Fibroblast of skin of abdomen (primary cell): ENCODE measurements at places on chromosomes 12 and 14.

- peak; percentile 42 for DNase-seq
Measured at GRCh38 chr12:68479896-68480291, 130.8 kb upstream of the RAP1B start.

- DNase-seq: peak; percentile 59
Measured at GRCh38 chr12:43291516-43291915, 260.5 kb downstream of the ADAMTS20 start.

GRCh38 chr14:58082491-58083098 is 69.4 kb downstream of the ARMH4 start:
- peak; percentile 92 for DNase-seq

GRCh38 chr14:55614304-55614703 is 34.3 kb downstream of the KTN1 start:
- DNase-seq: no peak

DNA sequence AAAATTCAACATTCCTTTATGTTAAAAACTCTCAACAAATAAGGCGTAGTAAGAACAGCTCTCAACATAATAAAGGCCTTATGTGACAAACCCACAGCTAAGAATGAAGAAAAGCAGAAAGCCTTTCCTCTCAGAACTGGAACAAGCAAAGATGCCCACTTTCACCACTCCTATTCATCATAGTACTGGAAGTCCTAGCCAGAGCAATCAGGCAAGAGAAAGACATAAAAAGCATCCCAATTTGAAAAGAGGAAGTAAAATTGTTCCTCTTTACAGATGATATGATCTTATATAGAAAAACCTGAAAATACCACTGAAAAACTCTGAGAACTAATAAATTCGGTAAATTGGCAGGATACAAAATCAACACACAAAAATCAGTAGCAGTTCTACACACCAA is 52.1 kb downstream of the STON2 start:
- no peak for DNase-seq

DNA sequence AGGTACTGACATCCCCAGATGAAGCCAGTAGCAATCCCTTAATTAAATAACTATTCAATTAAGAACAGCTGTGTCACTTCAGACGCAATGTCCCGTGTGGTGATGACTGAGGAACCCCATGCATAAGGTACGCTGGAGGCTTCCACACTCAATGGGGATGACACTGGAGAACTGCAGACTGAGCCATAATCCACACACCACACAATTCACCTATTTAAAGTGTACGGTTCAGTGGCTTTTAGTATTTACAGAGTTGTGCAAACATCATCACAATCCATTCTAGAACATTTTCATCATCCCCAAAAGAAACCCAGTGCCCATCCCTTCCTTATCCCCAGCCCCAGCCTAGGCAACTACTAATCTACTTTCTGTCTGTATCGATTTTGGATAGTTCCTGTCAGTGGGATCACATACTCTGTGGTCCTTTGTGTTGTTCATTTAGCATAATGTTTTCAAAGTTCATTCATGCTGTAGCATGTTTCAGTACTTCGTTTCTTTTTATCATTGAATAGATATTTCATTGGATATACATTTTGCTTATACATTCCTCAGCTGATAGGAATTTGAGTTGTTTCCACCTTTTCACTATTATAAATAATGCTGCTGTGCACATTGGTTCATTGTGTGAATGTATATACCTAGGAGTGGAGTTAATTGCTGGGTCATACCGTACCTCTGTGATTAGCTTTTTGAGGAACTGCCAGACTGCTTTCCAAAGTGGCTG is 61.1 kb downstream of the NINJ2 start:
- no peak for DNase-seq

DNA sequence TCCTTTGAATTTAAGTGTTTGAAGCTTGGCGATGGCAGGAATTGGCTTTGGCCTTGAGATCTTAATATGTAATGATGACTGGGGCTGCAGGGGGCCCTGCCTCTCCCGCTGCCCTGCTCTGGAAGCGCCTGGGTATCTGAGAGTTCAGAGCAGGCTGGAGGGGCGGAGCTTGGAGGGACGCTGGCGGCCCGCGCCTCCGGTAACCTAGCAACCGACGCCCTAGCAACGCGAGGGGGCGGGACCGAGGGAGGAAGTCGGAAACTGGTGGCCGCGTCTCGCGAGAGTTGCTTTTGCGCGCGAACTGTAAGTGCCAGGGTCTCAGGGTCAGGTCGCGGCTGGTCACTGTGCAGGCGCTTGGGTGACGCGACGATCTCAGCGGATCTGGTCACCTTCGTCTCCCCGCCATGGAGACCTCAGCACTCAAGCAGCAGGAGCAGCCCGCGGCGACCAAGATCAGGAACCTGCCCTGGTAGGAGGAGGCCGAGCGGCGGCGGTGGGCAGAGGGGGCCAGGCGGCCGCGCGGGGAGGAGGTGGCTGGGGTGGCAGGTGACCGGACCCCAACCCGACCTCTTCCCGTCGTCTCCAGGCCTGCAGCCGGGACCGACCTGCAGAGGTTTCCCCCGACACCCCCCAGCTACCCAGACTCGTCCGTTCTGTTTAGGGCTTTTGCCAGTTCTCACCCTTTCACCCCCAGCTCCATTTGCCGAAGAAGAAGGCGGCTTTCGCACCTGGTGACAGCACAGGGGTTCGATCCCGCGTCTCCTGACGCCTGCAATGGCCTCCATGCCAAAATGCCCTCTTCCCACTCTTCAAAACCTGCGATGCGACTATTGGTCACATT is at the start of gene RFC5:
TSS of gene RFC5 (plus strand) at position 280 of the 841 bp plus-strand sequence. CDS start at position 405, 125 bp downstream.
- peak; percentile 97 for DNase-seq

- DNase-seq: peak; percentile 93
Measured at GRCh38 chr12:6540181-6540877, 6.0 kb downstream of the GAPDH start.

DNA sequence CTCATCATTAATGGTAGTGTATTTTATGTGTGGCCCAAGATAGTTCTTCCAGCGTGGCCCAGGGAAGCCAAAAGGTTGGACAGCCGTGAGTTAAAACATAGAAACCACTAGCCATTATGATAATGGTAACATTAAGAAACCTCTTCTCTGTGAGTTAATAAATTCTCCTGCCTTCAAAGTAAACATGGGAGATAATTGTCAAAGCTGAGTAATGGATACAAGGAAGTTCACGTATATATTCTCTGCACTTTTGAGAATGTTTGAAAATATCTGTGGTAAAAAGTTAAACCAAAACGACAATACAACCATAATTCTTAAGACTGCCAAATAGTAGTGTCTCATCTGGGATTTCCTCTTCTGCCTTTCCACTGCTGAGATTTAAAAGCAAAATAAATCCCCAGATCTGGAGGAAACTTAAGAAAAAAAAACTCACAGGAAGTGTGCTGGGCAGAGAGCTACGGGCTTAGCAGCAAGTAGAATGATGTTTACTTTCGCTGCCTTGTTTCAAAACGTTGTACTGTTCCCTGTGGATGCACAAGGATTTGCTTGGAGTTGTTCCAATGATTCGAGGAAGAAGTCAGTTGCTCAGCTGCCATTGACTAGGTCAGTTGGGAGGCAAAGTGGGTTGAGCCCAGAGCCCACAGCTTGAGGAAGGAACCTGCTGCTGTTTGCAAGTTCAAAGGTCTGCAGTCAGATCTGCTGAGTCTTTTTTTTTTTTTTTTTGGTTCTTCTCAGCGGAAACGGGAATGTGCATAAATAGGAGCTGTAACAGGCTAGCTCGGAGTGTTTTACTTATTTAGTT is 1.7 kb downstream of the TPCN1 start:
- DNase-seq: peak; percentile 86

DNA sequence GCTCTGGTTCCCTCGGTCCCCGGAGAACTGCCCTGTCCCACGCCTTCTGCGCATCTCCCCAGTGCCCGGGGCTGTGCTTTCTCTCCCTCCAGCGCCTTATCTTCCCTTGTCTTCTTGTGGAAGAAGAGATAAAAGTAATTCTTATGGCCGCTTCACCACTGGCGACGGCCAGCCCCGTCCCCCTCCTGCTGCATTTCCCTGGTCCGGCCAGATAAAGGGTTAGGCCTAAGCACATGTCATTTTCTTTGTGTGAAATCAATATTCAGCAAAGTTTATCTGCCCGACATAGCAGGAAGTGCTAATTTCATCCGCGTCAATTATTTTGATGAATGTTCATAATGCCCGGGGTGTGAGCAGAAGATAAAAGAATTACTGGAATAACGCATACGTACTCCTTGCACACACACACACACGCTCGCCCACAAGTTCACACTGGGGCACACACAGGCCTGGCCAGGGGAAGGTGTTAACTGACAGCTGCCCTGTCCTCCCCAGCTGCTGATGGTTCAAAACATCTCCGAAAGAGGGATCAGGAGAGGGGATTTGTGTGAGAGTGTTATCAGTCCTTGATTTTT is 177.7 kb upstream of the LHX5 start:
- DNase-seq: no peak

GRCh38 chr12:50641566-50641965 is 122.3 kb upstream of the ATF1 start:
- no peak for DNase-seq

GRCh38 chr14:101789222-101789621 is 27.7 kb downstream of the PPP2R5C start:
- DNase-seq: no peak

- DNase-seq: no peak
Measured at GRCh38 chr12:60616400-60616799, 1020.6 kb downstream of the SLC16A7 start.

- DNase-seq: no peak
Measured at GRCh38 chr12:113002155-113002554, 23.8 kb downstream of the OAS2 start.

DNA sequence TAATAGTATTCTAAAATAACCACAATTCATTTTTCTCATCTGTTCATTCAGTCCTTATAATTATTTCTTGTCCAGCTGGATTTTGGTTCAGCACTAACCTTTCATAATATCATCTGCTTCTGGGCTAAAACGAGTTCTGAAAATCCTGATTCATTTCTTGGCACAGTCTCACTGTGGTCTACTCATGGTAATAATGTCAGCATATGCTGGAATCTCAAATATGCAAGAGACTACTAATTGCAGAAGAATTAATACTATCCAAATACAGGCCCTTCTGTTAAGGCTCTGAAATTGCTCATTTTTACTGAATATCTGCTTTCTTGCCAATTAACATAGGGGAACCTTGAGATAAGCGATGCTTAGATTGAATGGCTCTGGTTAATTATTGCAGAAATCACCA is 597.1 kb downstream of the RPL10L start:
- DNase-seq: peak; percentile 96

GRCh38 chr14:88289996-88290395 is 33.1 kb downstream of the KCNK10 start:
- DNase-seq: no peak

GRCh38 chr12:100868487-100868886 is 73.9 kb downstream of the ANO4 start:
- peak; percentile 4 for DNase-seq

DNA sequence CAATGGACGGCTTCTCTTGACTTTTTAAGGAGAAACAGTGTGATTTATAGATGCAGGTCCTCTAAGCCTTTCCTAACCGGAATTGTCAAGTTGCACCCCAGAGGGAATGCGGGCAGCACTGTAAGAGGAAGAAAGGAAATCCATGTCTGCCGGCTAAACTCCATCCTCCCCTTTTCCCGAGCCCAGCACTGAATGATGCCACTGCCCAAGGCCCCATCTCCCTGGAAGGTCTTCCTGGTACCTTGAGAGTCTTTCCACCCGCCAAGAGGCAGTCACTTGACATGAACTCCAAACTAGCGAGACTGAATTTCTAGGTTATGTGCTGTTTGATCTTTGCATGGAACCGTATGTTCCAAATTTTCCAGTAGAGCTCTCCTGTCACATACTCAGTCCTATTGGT is 313.4 kb upstream of the FKBP4 start:
- no peak for DNase-seq

DNA sequence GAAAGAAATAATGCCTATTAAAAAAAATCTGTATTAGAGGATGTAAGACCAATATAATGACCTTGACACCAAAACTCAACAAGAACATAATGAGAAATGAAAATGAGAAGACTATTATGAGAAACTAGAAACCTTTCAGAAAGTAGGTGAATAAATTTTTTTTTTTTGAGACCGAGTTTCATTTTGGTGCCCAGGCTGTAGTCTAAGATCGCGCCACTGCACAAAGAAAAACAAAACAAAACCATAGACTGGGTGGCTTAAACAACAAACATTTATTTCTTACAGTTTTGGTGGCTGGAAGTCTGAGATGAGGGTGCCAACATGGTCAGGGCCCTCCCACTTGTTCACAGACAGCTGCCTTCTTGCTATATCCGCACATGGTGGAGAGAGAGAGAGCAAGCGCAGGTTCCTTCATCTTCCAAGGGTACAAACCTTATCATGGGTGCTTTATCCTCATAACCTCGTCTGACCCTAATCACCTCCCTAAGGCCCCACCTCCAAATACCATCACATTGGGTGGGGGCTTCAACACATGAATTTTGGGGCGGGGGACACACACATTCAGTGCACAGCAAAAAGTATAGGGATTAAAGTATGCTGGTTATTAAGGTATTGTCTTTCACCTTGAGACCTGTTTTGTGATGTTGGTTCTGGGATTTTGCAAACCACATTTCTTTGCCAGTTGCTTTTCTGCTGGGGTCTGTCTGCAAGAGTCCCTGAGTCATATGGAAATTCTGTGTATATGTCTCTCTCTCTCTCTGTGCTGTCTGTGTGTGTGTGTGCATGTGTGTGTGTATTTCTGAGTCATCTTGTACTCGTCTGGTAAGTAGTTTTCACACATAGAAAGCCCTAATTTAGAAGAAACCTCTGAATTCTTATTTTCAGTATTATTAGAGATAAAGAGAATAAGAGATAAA is 26.2 kb downstream of the ZCRB1 start:
- DNase-seq: peak; percentile 82

- DNase-seq: peak; percentile 43
Measured at GRCh38 chr12:29277231-29277630, 103.7 kb downstream of the ERGIC2 start.

GRCh38 chr14:61104358-61104757 is 123.3 kb downstream of the SLC38A6 start:
- no peak for DNase-seq

GRCh38 chr12:56604355-56604754 is 25.8 kb downstream of the BAZ2A start:
- DNase-seq: no peak

GRCh38 chr12:26162905-26163304 is 32.5 kb upstream of the SSPN start:
- DNase-seq: no peak

GRCh38 chr12:68641138-68641537 is 30.4 kb downstream of the RAP1B start:
- DNase-seq: no peak

GRCh38 chr14:90755661-90756304 is 60.4 kb downstream of the TTC7B start:
- no peak for DNase-seq

DNA sequence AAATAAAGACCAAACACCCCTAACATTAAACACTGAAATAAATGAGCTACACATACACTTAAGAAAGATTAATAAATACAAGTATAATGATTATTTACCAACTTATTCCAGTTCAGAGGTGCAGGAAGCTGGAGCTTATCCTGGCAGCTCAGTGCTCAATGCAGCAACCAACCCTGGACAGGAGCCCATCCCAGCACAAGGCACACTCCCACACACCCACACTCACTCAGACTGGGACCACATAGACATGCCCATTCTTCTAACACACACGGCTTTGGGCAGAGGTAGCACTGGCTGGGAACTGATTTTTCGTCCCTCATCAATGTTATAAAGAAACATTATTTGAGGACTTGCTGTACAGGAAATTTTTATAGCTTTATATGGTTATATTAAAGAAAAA is 797.4 kb downstream of the RPS29 start:
- DNase-seq: no peak
